ENCODE measurements at places on chromosomes 4 and X. TPM values are rescaled to one million over a fixed set of nuclear protein-coding genes. Genes with fewer than 3 reads are reported as not detected.

- DNase-seq, result peak; percentile 42
Measured at GRCh38 chr4:127783026-127783769, 1.1 kb downstream of the HSPA4L start.

DNA sequence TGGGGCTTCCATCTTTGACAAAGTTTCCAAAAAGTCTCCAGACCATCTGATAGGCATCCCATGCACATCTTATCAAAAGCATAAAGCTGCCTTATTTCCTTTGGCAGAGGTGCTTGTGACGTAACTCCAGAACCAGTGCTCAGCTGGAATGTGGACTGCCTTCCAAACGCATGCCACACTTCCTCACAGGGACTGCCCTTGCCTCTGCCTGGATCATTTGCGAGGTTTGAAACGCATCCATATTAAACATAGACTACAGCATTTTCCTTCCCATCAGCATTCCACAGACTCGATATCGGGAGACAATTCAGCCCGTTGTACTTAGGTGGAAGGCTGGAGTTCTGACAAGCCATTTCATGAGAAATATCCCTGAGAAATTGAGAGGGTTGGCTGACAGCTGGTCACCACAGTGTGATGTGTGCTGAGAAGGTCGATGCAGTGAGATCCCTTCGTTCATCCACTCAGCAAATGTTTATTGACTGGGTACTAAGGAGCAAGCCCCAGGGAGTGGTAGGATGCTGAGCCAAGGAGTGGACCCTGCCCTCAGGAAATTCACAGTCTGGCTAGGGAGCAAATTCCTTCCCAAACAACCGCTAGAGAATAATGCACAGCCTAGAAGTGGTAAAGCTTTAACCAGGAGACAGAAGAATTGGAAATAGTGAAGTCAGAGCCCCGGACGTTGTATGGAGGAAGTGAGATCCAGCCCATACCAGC is 376.0 kb downstream of the BCOR start:
- no peak for DNase-seq

GRCh38 chrX:4708970-4709760 is 995.7 kb upstream of the PRKX start:
- no peak for DNase-seq

GRCh38 chr4:6687947-6688878 is 5.5 kb upstream of the S100P start:
- no peak for DNase-seq

DNA sequence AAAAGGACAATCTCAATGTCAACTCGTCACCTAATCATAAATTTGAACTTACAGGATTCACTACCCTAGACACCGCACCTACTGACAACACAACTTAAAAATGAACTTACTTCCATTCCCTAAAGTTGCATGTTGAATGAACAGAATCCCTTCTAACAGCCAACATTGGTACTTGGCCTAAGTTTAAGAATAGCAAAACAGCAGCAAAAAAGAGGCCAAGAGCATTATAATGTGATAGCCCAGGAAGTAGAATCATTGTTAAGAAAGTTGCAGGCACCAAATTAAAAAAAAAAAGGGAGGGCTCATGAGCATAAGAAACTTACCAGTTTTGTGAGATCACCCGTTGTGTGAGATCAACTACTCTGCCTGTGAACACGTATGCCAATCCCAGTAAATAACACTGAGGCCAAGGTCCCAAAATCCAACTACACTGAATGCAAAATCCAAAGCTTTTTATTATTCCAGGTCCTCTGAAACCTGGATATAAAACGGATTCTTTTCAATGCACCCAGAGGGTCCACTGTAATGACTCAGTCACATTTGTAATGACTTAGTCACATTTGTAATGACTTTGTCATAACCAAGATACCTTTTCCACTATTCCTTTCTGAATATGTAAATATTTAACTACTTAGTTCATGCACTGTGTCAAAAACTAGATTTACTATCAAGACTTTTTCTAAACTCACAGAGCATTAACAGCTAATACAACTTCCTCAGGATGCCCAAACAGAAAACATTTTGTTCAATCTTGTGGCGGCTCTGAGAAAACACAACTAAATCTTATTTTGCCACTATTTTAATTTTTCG is 6.8 kb downstream of the HNRNPDL start:
- no peak for DNase-seq

DNA sequence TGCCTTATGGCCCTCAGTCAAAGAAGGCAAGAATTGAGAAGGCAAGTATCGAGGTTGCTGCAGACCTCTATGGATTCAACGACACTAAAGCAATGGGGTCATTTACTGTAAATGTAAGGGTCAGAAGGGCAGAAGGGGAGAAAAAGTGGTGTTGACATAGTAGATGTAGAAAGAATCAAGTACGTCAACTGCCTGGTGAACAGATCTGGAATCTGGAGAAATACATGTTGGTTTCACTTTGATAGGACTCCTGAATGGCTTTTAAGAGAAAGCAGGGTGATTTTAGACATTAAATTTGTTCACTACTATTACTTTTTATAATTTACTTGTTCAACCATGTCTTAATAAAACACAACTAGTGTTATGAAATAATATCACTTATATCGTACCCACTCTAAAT is 81.3 kb upstream of the FSTL5 start:
- no peak for DNase-seq

DNA sequence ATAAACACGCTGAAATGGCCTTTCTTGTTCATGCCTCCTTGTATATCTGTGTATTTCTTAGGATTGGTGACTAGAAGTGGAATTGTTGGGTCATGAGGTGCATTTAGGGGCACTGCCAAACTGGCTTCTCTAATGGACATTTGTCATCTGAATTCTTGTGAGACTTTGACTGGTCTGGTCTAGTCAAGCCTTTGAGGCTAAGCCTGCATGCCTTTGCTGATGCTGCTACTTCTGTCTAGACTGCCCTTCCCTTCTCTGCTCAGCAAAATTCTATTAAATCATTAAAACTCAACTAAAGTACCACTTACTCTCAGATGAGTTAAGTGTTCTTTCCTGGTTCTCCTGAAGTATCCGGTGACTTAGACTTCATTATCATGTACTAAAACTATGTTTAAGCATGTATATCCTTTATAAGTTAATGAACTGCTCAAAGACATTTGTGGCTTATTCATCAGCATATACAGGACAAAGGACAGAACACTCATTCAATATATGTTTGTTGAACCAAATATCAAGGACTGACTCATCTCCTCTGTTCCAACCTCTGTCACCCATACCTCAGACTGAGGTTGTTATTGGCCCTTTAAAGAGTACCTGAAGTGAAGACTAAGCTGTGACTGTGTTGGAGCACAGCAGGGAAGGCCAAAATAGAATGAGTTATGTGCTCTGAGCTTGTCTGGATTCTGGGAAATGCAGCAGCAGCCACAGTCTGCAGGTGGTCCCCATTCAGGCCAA is 9.0 kb downstream of the TCEAL1 start:
- DNase-seq, result no peak

GRCh38 chrX:100264200-100264599 is 145.9 kb downstream of the PCDH19 start:
- DNase-seq, result no peak

DNA sequence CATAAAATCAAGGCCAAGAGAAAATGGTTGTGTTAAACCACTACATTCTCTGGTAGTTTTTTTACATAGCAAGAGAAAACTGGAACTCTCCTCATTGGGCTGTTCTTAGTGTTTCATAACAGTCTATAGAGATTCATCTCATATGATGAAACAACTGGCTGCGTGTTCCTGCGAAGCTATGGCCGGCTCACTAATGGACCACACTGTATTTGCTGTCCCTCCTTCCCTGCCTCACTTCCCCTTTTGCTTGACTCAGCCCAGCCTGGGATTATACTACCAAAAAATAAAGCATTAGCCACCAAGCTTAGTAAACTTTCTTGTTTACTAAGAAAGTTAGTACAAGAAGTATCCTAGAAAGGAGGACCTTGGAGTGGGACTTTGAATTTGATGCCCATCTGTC is 31.6 kb upstream of the LSM6 start:
- DNase-seq, result no peak

GRCh38 chr4:154254999-154255398 is 236.6 kb downstream of the DCHS2 start:
- DNase-seq, result no peak

- no peak for DNase-seq
Measured at GRCh38 chr4:104818579-104818978, 323.9 kb upstream of the CXXC4 start.

GRCh38 chr4:83151651-83152050 is 37.1 kb upstream of the PLAC8 start:
- no peak for DNase-seq

GRCh38 chr4:123507376-123507775 is 110.8 kb downstream of the SPRY1 start:
- no peak for DNase-seq

GRCh38 chr4:72467633-72468032 is 101.4 kb downstream of the ADAMTS3 start:
- DNase-seq, result no peak

GRCh38 chrX:47170861-47171692 is 22.6 kb upstream of the UBA1 start:
- no peak for DNase-seq

- no peak for DNase-seq
Measured at GRCh38 chrX:132022198-132022966, 720 bp upstream of the STK26 start.

DNA sequence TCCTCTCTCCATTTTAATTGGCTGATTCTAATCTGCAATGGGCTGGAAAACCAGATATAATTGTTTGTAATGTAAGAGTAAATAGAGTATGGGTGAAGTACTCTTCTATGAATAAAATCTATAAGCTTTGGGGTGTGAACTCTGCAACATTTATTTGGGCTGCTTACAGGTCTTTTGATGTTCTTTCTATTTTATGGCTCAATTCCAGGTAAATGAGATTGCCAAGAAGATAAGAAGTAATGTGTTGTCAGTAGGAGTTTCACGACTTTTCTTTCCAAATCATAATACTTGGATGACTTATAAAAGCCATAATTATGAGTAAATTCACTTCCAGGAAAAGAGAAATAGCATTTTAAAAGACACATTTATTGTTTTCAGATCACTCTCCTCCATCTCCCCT is 103.5 kb downstream of the FMR1NB start:
- DNase-seq, result no peak

DNA sequence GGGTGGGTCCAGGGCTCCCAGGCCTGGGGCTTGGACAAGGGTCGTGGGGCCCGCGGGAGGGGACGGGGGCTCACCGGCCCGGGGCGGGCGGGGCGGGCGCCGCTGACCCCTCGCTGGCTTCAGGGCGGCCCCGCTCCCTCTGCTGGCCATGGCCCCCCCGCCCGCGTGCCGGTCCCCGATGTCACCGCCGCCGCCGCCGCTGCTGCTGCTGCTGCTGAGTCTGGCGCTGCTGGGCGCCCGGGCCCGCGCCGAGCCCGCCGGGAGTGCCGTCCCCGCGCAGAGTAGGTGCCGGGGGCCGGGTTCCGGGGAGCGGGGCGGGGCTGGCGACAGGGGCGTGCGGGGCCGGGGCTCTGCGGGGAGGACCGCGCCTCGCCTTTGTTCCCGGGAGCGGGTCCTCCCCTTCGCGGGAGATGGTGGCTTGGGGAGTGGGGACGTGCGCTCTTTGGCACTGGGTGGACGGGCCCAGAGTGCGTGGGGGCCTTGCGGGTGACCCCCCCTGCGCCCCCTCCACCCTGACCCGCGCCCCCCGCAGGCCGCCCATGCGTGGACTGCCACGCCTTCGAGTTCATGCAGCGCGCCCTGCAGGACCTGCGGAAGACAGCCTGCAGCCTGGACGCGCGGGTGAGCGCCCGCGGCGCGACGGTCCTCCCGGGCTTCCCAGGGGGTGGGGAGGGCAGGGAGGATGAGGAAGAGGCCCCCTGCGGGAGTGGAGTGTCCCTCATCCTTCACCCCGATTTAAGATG is 16.8 kb upstream of the NAT8L start:
- DNase-seq, result no peak

DNA sequence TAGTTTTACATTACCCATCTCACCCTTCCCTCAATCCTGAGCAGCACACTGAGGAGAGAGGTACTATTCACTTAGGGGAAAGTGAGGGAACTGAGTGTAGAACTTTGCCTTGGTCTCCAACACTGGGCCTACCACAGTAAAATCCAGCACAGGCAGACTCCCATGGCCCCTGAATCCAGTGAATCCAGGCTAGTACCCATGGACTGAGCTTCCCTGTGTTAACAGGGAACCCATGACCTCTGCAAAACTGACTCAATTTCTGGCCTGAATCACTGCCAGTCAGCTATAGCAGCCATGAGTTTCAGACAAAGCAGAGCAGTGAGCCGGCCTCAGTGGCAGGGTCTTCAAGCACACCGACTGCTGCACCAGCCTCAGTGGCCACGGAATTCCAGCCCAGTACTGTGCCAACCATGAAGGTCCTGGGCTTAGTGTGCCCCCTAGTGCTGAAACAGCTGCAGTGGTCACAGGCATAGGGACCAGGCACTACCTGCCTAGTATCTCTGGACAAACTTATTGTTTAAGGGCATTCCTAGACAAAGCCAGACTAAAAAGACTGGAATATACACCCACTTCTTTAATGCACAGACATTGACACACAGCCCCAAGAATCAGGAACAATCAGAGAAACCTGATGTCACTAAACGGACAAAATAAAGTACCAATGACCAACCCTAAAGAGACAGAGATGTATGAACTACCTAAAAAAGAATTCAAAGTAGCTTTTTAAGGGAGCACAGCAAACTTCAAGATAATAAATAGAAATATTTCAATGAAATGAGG is 127.4 kb upstream of the RPL34 start:
- DNase-seq, result no peak

DNA sequence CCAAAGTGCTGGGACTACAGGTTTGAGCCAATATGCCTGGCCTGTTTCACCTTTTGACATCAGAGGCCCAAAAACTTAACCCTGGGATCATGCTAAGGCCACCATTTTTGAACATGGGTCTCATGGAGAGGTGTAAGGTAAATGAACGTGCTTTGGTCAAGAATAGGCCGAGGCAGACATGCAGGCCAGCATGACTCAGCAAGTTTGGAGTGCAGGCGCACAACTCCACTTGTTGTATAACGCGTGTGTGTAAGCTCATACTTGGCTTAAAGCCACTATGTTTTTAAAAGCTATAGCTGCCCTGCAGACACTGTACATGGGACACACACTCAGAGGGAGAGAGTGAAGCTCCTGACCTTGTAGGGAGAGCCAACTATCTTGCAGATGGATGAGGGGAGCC is 43.8 kb upstream of the HPSE start:
- DNase-seq, result no peak

- no peak for DNase-seq
Measured at GRCh38 chrX:67673741-67674274, 130.0 kb downstream of the AR start.

- no peak for DNase-seq
Measured at GRCh38 chrX:48702716-48703115, 6.2 kb downstream of the SUV39H1 start.

SULT1E1 gene
- total RNA-seq, result not detected

TMEM128 gene
- 12.8 TPM for total RNA-seq

ESX1 gene
- not detected for total RNA-seq

PPP4R3C gene
- not detected for total RNA-seq

PRDM8 gene
- total RNA-seq, result 10.2 TPM

USP17L21 gene
- not detected for total RNA-seq

SPANXN4 gene
- total RNA-seq, result 34.8 TPM

CXCL1 gene
- 527 TPM for total RNA-seq

RAB39B gene
- total RNA-seq, result 47.7 TPM

IL2RG gene
- not detected for total RNA-seq

NXF2 gene
- total RNA-seq, result not detected

SLC2A9 gene
- not detected for total RNA-seq

MTMR8 gene
- 2.0 TPM for total RNA-seq
